DMS79 (cell line): ENCODE measurements at places on chromosomes 5 and 9.
A peak's percentile ranks its signal among the peaks of the same experiment; 100 is the strongest.

DNA sequence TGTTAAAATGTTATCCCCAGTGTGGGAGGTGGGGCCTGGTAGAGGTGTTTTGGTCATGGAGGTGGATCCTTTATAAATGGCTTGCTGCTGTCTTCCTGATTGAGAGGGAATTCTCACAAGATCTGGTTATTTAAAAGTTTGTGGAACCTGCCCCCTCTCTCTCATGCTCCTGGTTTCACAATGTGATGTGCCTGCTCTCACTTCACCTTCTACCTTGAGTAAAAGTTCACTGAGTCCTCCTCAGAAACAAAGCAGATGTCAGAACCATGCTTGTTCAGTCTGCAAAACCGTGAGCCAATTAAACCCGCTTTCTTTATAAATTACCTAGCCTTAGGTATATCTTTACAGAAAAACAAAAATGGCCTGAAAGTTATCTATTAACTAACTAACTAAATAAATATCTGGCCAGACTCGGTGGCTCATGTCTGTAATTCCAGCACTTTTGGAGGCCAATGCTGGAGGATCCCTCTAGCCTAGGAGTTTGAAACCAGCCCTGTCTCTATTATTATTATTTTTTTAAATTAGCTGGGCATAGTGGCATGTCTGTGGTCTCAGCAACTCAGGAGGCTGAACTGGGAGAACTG, 1067.4 kb downstream of the CDH9 start:
- DNase-seq: no peak

- no peak for DNase-seq
Observed at GRCh38 chr9:14294659-14295058, 19.3 kb downstream of the NFIB start.

DNA sequence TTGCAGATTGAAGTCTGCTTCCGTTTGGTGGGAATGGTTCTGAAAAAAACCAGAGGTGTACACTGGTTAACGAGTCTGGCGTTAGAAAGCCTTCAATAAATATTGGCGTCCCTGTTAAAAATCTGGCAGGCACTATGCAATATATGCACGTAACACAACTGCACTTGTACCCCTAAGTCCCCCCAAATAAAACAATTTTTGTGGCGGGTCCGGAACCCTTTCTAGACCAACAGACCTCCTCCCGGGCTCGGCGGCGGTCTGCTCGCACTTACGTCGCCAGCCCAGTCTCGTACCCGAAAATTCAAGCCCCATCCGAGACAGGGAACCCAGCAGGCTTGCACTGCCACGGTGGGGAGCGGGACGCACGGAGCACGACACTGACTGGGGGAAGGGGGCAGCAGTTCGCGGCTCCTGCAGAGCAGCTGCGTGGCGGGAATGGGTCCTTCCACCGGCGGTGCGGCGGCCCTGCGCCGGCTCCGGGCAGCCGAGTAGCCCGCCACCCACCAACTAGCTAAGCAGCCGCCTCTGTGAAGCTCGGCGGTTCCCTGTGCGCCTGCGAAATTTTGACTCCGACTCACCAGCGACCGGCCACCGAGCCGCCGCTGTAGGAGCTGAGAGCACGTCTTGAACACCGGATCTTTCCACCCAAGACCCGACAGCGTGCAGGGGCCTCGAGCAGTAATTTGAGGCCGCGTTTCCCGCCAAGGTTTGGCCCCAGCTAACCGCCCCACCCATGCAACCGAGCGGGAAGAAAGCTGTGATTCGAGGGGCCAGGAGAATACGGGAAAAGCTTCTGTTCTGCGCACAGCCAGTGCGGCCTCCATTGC, 3.9 kb downstream of the MCIDAS start:
- no peak for DNase-seq

DNA sequence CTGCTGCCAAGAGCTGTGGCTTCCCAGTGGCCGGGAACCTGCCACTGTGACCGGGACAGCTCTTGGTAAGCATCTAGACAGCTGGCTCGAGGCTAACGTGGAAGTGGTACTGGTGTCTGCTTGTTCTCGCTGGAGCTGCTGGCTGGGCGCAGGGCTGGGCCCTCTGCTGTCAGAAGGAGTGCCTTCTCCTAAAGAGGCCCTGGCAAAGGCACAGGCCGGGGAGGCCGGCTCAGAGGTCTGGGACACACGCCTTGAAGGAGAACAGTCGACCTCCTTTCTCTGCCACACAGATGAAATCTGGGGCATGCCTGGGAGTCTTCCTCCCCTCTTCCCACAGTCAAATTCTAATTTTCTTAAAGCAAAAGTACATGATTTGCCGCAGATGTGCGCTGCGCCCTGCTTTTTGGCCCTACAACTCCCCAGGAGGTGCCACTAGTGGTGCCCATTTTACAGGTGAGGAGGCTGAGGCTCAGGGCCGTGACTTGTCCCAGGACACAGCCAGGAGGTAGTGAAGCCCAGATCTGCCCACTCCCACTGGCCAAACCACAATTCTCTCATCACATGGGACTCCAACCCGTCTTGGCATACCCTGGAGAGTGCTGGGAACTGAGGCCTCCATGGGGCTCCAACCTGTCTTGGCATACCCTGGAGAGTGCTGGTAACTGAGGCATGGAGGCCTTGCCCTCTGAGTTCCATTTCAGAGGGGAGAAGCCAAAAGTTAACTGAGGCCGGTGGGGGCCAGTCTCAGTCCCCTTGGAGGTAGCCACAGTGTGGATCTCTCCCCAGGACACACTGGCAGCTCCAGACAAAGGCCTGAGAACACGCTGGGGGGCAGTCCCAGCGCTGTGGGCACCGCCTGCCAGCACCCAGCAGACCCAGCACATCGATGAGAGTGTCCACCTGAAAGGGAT, 12.0 kb upstream of the RXRA start:
- DNase-seq: no peak

DNA sequence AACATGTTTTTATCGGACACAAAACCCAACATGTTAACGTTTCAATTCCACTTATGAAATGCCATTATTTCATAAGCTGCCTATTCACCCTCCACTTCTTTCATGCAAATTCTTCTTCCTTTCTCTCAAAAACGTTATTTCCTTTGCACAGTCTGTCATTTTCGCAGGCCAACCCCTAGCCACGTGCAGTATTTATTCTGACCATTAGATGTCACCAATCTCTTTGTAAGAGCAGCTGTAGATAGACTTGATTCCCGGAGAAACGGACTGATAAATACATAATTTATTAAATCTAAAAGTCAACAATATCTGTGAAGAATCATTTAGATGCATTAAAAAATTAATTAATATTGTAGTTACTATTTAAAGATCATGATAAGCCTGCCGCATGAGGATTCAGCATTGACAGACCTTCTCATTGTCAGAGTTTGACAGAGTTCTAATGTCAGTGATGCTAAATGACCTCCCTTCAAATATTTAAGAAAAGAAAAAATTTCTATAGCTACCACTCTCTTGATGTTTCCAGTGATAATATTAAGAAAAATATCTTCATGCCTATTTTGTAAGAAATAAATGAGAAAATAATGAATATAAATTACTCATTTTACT, 933.6 kb downstream of the CDH12 start:
- no peak for DNase-seq

GRCh38 chr9:121325387-121325786, 44.7 kb downstream of the STOM start:
- no peak for DNase-seq

DNA sequence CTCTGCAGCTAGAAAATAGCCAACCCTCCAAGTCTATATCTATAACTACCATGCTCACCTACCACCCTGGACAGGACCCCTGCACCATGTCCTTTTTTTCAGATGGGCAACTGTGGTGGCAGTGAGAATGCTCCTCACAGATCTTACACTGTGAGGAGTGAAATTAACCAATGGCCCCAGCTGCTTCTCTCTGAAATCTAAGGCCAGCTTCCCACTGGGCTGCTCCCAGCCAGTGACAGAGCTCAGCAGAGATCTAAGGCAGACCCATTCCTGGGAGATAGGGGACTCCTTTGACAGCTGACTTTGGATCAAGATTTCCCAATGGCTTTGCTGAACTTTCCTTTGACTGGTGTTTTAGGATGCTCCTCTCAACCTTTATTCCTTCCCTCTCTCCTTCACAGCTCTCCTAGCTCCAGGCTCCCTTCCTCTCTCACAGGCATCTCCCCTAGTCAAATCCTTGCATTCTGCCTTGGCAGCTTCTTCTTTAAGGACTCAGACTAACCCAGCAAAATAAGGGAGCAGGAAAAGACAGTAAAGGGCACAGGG, 1.6 kb upstream of the ARAP3 start:
- no peak for DNase-seq

- no peak for DNase-seq
Observed at GRCh38 chr5:109650493-109650892, 39.2 kb upstream of the MAN2A1 start.

GRCh38 chr5:158922816-158923215, 176.9 kb downstream of the EBF1 start:
- peak; percentile 78 for DNase-seq

GRCh38 chr5:14155075-14155474, 11.9 kb downstream of the TRIO start:
- no peak for DNase-seq

- DNase-seq: no peak
Observed at GRCh38 chr9:105911104-105911911, 217.0 kb downstream of the TMEM38B start.

- DNase-seq: no peak
Observed at GRCh38 chr5:127608077-127608660, 40.7 kb upstream of the CTXN3 start.

GRCh38 chr9:133163504-133164172, at the start of gene GBGT1:
Gene GBGT1 (minus strand): TSS chr9:133163914. CDS start chr9:133162412, 1,502 bp downstream.
- DNase-seq: no peak
